ENCODE measurements at places on chromosomes 5 and 9. TPM values are rescaled to one million over a fixed set of nuclear protein-coding genes. Genes with fewer than 3 reads are reported as not detected.

Gene TMEFF1
- not detected for total RNA-seq

Gene CRHBP
- 0.54 TPM for total RNA-seq

Gene C5orf52
- total RNA-seq = not detected

DNA sequence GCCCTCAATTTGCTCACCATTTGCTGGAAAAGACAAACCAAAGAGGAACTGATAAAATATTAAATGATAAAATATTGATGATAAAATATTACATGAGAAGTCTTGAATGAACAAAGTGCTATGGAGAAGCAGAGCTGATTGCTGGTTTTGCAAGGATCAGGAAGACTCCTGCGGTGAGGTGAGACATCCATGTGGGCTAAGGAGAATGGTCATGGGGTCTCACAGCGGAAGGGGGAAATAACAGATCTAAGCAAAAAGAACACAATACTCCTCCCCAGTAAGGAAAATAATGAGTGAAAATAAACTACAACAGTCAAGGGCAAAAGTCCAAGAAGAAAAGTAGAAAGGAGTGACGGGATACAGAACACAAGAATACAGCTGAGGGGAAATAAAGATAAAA lies 146.8 kb downstream of the LURAP1L start:
- DNase-seq = no peak

GRCh38 chr5:77418601-77419581 lies 73.2 kb downstream of the WDR41 start:
- DNase-seq = no peak

DNA sequence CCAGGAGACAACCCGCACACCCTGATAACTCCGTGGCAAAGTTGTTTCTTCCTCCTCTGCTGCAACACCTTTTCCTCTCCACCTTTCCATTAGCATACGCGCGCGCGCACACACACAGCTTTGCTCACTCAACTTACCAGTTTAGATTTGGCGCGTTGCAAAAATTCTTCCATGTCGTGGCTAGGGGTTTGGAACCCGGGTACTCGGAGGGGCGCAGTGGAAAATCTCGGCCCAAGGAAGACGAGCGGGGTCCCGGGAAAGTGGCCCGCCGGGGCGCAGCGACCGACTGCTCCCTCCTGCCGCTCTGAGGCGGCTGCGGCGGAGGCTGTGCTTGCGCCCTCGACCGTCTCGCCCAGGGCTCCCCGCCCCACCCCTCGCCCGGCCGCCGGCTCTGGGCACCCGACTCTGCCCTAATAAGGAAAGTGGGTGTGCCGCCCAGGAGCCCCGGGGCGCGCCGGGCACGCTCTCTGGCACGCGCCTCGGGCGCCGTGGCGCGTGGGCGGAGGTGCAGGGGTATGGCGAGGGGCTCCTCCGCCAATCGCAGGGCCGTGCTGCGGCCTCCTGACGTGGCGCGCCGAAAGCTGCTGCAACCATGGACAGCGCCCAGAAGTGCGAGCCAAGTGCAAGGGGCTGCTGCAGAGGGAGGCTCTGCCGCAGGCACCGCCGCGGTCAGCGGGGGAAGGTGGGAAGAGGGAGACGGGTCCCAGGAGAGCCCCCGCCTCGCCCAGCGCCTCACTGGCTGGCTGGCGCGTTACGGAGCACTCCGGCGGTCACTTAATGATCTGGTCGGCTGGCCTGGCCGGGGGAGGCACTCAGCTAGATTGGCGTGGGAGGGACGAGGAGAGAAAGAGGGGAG lies at the start of gene PRUNE2:
PRUNE2 (minus strand) TSS at position 324 of the 856 bp plus-strand sequence; CDS start at position 173, 151 bp downstream.
- DNase-seq = peak; percentile 74
